ENCODE measurements at places on chromosomes 4 and X. TPM values are rescaled to one million over a fixed set of nuclear protein-coding genes. Genes with fewer than 3 reads are reported as not detected.

The SPATA4 gene
- 1.7 TPM for polyA plus RNA-seq

The TREX2 gene
- polyA plus RNA-seq, result 0.66 TPM

The MAGEH1 gene
- polyA plus RNA-seq, result 79.8 TPM

The CXCL5 gene
- 0.19 TPM for polyA plus RNA-seq

The EGFL6 gene
- polyA plus RNA-seq, result 29.5 TPM

Data from right renal pelvis (tissue), 4 donors.